Cortex of kidney (tissue), 1 donor: ENCODE measurements at places on chromosomes 5 and 9.

DNA sequence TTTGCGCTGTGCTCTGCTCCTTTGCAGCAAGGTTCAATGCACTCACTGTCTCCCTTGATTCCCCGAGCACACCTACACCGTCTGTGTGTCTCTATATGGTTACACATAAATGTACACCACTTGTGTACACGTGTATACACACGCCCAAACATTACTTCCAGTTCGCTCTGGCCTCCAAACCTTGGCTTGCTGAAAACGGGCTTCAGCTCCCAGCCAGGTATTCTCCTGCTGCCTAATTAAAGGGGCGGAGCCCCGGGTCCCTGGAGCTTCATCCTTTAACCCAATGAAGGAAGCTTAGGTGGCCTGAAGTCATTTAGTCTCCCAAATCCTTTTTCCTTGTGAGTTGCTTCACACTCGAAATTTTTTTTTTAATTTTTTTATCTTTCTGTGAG lies 4.6 kb downstream of the ISL1 start:
- no peak for DNase-seq

DNA sequence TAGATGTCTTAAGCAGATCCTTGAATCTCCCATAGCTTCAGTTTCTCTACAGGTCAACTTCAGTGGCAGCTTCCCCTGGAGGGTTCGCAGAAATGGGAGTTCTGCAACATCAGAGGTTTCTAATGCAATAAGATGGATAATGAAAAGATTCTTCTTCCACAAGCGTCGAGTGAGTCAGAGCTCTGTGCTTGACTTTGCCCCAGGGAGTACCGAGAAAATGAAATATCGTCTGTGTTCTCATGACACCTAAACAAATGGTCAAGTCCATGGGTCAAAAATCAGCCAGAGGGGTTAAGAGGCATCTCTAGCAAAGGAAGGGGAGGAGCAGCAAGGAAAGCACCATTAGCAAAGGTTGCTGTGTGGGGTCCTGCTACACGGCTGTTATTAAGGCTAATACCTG lies 3.2 kb upstream of the ADRA1B start:
- no peak for DNase-seq

- no peak for DNase-seq
These were observed 111.0 kb upstream of the NFIB start for GRCh38 chr9:14424983-14425382.

DNA sequence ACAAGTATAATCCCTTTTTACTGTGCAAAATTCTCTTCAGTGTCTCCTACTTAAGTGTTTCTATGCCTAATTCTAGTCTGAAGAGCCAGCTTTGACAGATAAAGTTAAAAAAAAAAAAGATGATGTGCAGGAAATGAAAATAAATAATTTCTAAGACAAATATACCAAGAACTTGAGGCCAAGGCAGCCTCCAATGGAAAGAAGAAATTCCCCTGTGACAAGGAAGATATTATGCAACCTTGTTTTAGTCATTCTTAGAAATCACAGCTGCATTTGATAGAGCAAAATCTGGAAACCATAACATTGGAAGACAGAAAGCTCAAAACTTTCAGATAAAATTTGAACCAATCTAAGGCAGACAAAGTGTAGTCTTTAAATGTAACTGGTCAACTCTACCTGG lies 375.9 kb upstream of the TLE4 start:
- DNase-seq = no peak

- DNase-seq = no peak
These were observed 294.6 kb upstream of the PUM3 start for GRCh38 chr9:3138231-3139229.

GRCh38 chr9:68727636-68728035 lies 22.6 kb downstream of the PIP5K1B start:
- no peak for DNase-seq

GRCh38 chr5:155307229-155307628 lies 293.7 kb downstream of the KIF4B start:
- DNase-seq = no peak

DNA sequence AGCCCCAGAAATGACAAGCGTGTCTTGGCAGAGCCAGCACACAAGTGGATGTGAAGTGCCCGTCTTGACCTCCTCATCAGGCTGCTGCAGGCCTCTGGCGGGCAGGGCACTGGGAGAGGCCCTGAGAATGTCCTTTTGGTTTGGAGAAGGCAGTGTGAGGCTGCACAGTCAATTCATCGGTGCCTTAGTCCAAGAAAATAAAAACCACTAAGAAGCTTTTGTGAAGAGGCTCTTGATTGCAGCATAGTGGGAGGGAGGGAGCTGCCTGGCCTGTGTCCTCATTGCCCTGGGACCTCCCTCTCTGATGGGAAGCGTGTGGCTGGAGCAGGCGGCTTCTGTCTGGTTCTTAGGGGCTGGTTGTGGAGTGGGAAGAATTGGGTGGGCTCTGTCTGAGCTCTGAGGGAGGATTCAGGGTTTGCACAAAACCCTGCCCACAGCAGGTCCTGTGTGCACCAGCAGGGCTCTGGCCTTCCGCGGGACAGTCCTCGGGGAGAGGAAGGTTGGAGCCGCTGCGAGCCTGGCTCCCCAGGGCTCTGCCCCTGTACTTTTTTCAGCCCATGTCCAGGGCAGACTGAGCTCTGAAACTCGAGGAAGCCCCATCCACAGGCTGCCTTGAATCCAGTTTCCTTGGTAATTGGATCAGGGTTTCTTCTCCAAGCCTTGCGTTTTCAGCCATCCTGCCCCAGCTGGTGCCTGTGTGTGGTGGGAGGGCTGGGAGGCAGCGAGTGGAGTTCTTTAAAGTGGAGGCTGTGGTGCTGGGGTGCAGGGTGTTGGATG lies 1.1 kb downstream of the HRCT1 start:
- no peak for DNase-seq

DNA sequence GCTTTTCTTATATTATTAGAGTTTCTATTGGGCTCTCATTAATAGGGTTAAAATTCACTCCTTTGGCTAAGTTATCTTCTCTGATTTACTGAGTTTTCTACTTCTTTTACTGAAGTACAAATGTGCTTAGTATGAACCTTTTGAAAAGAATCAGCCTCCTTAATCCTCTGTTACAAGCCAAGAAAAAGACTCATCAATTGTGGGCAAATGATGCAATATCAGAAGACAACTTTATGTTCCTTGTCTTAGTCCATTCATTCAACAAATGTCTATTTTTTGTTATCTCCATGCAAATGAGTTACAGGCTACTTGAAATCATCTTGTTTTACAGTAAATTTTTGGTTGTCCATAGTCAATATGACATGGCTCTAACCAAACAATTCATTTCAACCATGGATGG lies 40.3 kb downstream of the SNCAIP start:
- DNase-seq = no peak

- DNase-seq = no peak
These were observed 13.6 kb downstream of the PLEKHG4B start for GRCh38 chr5:105504-106070.

GRCh38 chr9:94169968-94170367 lies 85.7 kb downstream of the PTPDC1 start:
- no peak for DNase-seq

DNA sequence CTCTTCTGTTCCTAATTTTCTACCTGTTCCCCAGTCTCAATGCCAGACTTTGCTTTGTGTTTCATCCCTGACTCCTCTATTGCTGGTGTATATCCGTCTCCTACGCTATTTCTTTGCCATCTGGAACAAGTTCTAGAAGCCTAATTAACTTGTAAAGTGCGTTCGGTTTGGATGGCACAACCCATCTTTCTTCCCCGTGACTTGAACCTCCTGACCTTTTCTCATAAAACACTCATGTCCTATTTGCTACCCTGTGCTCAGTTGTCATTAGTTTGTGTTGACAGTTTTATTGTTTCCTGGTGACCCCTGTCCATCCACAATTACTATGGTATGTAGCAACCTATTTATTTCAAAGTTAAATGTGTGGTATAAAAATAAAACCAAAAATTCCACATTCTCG lies 323.5 kb downstream of the TLE4 start:
- DNase-seq = no peak
